ENCODE measurements at places on chromosomes 11 and 22.
A peak's percentile ranks its signal among the peaks of the same experiment; 100 is the strongest.

DNA sequence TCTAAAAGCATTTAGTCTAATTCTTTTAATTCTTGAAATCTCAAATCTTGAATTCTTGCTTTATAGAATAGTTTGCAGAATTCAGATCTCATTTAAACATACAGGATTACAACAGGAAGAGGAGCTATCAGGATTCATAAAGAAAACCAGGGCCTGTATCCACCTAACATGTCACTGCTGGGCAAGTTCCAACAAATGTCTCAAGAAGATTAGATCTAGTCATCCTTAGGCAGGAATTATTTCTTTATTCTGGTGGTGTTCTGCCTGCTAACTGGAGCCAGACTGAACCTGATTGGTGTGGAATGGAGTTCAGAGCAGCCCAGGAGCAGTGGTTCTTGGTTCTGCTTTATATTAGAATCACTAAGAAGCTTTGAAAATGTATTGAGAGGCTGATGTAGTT lies 500.7 kb downstream of the LRRC4C start:
- DNase-seq: no peak

DNA sequence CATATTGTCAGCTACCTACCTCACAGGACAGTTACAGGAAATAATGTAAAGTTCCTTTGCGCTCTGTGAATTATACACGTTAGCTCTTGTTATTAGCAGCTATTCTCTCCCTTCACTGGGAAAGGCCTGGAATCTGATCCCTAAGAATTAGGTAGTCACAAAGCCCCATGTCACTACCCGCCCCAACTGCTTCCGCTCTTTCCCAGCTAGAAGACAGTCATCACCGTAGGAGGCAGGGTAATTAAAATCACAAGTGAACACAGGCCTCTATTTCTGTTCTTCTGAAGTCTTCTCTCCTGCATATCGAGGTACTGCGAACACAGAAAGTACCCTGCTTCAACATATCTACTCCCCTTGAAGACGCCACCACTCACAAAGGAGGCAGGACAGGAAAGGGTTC lies 12.6 kb upstream of the AHNAK start:
- no peak for DNase-seq

- no peak for DNase-seq
Observed at GRCh38 chr11:73170140-73170539, 28.0 kb upstream of the FCHSD2 start.

DNA sequence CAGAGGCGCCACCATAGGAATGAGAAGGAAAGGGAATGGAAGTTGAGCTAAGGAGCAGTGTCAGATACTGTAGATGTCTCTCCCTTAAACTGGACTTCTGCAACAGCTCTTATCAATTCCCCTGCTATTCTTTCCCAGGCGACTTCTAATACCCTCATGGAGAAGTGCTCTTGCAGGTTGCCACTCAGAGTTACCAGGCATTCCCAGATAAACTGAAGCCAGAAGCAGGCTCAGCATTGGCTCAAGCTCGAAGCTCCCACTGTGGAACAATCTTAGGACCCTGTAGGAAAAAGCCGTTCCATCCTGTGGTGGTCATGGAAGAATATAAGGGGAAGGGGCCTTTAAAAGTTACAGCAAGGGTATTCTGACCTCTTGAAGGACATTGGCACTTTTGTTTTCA lies 208.7 kb upstream of the PLET1 start:
- DNase-seq: no peak

DNA sequence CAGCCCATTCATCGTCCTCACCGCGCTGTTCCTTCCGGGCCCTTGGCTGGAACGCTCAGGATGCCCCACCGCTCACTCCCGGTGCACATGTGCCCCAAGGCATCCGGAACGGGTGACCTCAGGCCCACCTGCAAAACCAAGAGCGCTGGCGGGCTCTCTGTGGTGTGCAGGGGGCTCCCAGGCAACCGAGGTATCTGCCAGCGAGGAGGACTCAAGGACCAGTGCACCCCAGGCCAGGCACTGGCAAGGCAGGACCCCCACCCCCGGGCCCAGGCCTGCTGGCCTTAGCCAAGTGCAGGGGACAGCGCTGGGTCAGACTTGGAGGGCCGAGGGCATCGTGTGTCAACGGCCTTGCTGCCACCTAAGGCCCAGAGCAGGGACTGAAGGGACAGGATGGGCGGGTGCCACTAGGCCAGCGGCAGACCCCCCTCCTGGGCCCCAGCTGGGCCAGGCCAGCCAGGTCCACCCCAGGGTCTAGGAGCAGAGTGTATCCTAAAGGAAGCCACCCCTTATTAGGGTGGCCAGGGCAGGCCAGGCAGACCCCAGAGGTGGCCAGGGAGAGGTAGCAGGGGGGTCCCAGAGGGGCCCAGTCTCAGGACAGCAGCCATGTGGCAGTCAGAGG lies 8.5 kb downstream of the TNNT3 start:
- DNase-seq: no peak

DNA sequence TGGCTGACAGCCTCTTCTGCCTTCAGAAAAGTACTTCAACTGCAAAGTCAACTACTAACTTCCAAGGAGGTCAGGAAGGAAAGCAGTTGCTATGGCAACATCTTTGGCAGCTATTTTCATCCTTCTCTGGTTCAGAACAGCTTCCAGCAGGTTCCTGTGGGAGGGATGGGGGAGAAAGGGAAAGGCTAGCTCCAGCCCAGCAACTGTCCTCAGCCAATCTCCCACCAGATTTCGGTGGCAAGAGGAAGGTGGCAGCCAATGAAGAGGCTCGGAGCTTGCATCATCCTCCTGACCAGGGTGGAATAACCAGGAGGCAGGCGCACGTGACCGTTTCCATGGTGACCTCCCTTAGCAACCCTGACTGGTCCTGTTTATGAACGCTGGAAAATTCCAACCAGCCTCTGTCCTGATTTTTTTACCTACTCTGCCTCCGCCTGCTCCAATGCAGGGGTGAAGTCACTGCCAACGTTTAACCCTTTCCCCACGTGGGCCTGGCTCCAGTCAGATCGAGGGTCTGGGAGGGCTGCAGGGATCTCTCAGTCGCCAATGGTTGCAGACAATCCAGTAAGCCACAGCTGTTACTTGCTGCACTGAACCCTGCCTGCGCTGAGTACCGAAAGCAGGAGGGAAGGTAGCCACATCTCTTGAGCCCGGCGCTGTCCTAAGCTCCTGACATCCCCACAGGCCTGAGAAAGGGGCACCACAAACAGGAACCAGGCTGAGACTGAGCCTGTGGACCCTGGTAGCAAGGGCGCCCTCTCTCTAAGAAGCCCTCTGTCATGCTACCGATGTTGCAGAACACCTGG lies 11.2 kb upstream of the MALAT1 start:
- DNase-seq: peak; percentile 100

DNA sequence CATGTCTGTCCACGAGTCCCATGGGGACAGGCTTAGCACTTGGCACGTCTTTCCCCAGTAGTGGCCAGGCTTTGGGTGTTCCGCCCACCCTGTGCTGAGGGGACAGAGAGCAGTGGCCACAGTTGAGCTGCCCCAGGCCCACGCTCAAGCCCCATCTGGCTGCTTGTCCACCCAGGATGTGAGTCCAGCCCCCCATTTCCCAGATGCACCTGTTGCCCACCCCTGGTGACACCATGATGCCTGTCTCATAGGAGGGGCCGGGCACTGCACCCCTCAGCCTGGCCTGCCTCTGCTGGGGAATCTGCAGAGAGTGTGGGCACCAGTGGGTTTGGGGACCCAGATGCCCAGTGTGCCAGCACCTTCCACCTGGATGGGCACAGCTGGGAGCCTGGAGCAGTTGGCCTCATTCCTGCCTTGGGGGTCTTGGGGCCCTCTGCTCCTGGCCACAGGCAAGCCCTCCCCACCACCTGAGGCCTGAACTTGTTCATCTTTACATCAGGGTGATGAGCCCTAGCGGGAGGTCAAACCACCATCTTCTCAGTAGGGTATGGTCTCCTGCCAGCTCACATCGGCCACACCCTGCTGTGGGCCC lies 5.7 kb downstream of the SIGIRR start:
- DNase-seq: no peak

DNA sequence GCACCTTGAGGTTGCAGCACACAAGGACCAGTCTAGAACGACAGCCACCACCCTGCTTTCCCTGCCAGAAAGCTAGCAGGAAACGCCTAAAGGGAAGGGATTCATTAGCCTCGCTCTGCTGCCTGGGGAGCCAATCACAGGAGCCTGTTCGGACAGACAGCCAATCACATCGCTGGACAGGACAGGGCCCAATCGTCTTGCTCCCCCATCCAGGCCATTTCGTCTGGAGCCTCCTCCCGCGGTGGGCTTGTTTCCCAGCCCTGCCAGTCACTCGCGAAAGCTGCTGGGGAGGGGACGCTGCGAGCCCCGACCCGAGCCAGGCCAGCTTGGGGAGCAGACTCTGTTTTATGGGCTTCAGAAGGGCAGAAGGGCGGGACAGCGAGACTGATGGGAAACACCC lies 79.8 kb upstream of the NCAM1 start:
- DNase-seq: peak; percentile 72

- DNase-seq: no peak
Observed at GRCh38 chr22:48800036-48800885, 1027.4 kb downstream of the BRD1 start.

DNA sequence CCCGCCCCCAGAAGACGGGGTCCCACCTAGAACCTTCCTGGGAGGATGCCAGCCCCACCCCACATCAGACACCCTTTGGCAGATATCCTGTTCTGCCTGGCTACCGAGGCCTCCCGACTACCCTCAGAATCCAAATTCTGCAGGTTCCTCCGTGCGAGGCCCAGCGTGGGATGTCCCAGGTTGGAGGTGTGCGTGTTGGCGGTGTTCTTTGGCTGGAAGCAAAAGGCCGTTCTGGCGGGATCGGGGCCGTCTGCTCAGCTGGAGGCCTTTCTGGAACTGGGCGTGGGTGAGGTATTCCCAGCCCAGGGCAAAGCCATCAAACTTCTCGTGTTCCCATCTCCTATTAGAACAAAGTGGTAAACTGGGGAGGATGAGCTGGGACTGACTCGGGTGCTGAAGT lies 32.6 kb downstream of the NUP50 start:
- no peak for DNase-seq

DNA sequence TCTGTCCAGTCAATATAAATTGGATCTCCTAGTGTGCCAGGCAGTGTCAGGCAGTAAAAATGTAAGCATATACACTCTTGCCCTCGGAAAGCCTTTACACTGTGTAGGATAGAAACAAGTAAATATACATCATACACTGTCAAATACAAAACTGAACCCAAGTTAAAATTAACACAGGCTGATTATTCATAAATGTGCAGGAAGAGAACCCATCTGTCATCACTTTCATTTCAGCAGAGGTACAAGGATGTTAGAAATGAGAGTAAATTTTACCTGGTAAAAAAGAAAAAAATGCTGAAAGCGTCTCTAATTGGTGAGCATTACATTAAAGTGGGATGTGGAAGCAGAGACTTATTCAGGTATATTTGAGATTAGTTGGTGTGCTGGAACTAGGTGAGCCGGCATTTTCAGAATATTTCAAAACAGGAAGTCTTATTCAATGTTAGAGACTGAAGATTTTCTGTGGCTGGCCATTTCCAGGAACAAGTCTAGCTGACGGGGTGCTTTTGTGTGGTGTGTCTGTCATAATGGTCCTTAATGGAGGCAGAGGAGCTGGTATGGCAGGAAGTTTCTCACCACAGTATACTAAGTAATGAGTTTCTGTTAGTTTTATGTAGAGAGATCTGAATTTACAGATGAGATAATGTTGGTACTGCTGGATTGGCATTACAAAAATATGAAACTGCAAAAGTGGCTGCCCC lies 192.6 kb downstream of the CASP12 start:
- peak; percentile 46 for DNase-seq

DNA sequence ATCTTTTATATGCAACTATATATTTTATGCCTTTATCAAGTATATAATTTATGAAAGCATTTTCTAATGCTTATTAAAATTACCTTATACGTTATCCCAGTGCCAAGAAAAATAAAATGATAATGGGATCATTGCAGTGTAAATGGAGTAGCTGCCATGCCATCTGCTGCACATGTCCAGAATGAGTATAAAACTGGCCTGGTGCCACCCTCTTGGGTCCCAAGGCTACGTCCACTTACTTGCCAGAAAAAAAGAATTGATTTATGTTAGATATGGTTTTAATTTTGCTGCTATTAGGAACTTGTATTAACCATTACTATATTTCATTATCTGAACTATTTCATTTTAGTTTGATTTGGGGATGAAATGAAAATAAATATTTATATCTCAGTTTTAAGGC lies 1127.1 kb upstream of the CNTN5 start:
- DNase-seq: no peak

DNA sequence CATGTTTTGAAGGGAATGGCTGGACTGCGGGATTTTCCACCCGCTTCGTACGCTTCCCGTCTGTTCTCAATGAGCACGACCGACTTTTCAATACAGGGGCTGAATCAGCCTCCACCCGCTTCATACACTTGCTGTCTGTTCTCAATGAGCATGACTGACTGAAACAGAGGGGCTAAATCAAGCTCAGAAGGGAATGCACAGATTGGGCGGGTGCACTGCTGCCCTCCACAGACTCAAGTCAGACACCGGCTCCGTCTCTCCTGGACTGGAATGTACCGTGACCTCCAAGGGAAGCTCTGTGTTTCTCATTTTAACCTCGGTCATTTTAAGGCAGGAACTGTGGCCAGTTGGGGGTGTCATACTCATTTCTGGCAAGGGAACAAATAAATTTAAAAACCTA lies 48.5 kb downstream of the BRD1 start:
- DNase-seq: no peak
